HS-27A (cell line): ENCODE measurements at places on chromosomes 2 and 18.
A peak's percentile ranks its signal among the peaks of the same experiment; 100 is the strongest.

DNA sequence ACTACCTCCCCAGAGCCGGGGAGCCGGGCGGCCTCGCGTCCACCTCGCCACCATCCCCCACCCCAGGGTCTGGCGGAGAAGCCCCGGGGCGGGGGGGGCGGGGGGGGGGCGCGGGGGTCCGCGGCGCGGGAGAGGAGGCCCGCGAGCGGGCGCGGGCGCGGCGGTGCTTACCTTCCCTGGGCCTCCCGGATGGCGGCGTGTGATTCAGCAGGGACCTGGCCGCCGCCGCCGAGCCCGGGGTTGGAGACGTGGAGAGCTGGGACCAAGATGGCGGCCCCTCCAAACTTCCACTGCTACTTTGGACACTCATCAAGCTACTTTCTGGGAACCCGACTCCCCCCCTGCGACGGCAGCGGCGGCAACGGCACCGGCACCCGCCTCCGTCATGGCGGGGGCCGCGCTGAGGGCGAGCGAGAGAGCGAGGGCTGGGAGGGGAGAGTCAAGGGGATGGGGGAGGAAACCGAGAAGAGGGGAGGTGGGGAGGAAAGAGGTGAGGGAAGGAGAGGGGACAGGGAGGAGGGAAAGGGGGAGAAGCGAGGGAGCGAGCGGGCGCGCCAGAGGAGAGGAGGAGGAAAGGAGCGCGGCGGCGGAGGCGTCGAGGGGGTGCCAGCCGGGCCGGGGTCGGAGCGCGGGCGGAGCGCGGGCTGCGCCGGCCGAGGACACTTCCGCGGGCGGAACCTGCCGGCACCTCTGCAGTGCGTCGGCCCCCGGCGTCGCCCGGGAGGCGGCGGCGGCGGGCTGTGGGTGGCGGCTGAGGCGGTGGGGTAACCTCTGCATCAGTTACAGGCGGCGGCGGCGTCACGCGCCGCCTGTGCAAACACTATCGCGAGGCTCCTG is at the start of gene TLK1:
TLK1 (minus strand) TSS at position 775 of the 837 bp plus-strand sequence; CDS start at position 310, 465 bp downstream.
- peak; percentile 31 for DNase-seq

DNA sequence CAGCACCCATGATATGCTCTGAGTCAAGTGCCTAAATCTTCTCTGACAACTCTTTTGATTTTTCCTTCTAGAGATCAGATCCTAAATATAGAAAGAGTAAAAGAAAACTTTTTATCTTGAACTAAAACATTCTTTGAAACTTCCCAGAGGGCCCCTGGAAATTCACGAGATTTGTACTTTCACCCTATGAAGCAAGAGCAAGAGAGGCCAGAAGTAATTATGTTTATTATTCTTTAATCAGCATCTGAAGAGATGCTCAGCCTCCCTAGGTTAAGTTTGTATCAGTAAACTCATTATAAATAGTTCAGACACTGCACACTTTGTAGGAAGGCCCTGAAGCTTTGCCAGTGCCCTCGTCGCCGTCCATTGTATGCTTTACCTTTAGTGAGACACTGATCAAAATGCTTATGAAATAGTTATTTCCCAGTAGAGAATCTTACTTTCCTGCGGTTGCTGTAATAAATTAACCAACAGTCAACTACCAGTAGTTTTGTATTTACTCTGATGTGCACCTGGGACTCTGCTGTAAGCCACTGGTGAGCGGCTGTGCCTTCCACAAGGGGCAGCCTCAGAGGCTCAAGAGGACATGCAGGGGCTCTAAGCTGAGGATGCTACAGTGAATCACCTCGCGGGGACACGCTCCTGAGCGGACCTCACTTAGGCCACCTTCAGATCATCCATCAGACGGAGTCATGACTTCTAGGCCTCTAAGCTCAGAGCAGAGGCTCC is 71.9 kb downstream of the BIN1 start:
- DNase-seq = no peak

DNA sequence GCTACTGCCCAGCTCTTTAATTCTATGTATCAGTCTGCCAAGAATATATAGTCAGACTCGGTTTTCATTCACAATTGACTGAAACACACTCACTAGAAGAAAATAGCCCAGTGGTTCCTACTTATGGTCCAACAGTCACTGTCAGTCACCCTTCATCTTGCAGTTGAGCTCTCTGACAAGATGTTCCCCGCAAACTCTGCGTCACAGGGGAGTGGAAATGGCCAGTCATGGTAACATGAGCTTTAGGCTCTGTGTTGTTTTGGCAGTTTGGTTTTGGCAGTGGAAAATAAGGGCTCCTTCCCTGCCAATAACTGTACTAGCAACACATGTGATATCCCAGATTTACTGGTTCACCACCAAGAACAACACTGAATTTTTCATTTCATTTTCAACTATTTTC is 122.5 kb downstream of the PRPF40A start:
- no peak for DNase-seq

- peak; percentile 1 for DNase-seq
Observed at GRCh38 chr2:209577376-209578357, 153.8 kb downstream of the MAP2 start.

DNA sequence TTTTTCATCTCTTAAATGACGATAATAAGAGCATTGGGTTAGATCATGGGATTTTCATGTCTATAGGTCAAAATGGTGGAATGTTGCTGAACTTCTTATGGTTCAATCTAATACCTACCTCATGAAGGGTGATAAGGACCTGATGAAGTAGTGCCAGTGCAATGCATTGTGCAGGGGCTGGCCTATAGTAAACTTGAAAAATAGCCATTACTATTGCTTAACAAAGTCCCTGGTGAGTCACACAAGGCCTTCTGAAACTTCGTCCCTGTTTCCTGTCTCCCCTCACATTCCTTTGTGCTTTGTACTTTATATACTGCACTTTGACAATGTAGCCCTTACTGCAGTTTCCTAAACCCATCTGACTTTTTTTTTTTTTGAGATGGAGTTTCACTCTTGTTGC is 515.9 kb downstream of the SLC4A3 start:
- peak; percentile 51 for DNase-seq

DNA sequence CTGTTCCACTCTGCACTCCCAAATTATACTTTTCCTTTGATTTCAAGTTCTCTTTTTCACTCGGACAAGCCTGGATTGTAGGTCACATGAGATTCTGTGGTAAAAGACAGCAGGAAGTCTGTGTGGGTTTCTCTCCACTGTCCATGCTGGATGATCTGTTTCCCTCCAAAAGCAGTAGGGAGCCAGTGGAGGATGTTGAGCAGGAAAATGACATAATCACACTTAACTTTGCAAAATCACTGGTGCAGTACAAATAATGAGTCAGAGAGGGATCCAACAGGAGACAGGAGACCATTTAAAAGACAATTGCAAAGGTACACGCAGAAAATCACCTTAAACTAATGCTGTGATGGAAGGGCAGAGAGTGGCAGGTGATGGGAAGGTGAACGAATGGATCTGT is 301.3 kb downstream of the ZNF407 start:
- DNase-seq = no peak

GRCh38 chr18:3554811-3555427 is 104.9 kb downstream of the TGIF1 start:
- DNase-seq = no peak

DNA sequence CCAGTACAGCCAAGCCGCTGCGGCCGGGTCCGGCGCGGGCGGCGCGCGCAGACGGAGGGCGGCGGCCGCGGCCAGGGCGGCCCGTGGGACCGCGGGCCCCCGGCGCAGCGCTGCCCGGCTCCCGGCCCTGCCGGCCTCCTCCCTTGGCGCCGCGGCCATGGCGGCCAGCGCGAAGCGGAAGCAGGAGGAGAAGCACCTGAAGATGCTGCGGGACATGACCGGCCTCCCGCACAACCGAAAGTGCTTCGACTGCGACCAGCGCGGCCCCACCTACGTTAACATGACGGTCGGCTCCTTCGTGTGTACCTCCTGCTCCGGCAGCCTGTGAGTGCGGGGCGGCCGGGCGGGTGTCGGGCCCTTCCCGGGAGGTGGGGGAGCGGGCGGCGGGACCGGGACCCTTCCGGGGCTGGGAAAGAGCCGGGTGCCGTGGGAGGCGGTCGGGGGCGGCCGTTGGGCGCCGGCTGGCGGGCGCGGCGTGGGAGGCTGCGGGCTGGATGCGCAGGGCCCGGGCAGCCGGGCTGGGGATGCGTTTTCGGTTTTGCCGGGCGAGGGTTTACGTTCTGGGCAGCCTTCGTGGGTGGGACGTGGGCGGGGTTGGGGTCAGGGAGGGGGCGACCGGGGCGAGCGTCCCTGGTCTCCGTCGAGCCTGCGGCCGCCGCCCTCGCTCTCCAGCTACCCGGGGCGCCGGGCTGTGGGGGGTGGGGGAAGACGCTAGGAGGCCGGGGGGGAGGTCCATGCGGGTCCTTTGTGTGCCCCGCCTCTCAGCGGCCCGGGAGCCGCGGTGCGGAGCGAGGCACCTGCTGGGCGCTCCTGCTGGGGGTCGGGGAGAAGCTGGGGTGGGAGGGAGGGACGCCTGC is 537 bp downstream of the AGFG1 start:
- no peak for DNase-seq

DNA sequence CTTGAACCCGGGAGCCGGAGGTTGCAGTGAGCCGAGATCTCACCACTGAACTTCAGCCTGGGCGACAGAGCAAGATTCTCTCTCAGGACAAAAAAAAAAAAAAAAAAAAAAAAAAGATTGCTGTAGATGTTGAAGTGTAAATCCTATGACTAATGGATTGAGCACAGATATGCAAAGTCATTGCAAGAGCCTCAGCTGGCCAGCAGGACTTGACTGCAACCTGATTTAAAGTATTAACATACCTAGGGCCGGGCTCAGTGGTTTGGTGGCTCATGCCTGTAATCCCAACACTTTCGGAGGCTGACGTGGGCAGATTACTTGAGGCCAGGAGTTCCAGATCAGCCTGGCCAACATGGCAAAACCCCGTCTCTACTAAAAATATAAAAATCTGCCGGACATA is 103.4 kb upstream of the MSH2 start:
- DNase-seq = peak; percentile 55

DNA sequence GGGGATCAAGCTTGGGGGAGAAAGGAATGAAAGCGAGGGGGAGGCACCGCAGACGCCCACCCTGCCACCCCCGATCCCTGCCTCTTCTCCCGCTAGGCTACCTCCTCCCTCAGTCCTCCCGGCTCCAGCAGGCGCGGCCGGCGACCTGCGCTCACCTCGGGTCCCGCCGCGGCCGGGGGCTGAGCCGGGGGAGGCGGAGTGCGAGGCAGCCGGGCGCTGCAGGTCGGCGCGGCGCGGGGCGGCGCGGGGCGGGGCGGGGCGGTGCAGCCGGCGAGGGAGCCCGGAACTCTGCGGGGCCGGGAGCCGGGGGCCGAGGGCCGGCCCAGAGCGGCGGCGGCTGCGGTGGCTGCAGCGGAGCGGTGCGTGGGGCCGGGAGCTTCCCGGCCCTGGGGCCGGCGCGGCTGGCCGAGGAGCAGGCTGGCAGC is 477 bp downstream of the ACVR1 start:
- DNase-seq = no peak

GRCh38 chr18:59983506-59983905 is 83.7 kb downstream of the PMAIP1 start:
- DNase-seq = no peak

DNA sequence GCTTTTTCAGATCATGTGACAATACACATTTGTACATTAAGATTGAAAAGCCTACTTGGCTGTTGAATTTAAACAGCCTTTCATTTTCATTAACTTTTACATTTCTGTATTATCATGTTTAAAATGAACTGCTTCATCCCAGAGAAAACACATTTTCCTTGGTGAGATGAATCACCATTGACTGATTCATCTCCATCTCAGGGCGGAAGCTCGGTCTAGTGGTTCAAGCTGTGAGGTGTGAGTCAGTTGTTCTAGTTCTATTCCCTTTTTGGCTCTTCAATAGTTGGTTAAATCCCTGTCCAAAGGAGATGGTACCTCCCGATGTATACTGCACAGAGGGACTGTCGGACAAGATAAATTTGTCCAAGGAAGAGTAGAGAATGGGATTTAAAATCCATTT is 189.7 kb downstream of the ADCYAP1 start:
- DNase-seq = peak; percentile 3

DNA sequence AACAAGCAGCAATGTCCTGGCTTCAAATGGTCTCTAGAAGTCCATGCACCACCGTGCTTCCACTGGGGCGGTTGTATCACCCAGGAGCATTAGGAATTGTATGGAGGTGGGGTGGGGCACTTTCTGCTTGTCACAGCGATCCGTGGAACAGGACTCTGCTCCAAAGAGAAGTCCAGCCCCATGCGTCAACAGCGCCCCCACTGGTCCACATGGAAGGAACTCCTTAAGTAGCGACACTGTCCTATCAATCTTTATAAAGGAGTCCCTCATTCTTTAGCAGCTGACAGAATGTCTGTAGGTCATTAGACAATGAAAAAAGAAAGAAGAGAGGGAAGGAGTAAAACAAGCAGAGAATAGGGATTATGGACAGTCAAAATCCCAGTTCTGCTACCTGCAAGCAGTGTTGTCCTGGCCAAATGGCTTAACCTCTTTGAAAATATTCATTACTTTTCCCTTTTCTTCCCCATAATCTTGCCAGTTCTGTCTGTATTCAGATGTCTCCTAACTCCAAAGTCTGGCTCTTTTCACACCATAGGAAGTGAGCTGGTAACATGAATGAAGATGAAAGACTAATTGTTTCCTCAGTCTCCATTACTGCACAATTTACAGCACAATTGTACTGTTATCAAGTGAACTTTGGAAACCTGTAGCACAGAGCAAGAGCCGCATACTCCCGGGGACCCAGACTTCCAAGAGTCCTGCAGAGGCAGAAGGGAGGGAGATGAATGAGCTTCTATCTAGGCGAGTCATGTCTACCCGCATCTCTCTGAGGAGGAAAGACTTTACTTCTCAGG is 9.9 kb downstream of the NFE2L2 start:
- DNase-seq = no peak

- peak; percentile 4 for DNase-seq
Observed at GRCh38 chr18:28657961-28658360, 481.0 kb upstream of the CDH2 start.

DNA sequence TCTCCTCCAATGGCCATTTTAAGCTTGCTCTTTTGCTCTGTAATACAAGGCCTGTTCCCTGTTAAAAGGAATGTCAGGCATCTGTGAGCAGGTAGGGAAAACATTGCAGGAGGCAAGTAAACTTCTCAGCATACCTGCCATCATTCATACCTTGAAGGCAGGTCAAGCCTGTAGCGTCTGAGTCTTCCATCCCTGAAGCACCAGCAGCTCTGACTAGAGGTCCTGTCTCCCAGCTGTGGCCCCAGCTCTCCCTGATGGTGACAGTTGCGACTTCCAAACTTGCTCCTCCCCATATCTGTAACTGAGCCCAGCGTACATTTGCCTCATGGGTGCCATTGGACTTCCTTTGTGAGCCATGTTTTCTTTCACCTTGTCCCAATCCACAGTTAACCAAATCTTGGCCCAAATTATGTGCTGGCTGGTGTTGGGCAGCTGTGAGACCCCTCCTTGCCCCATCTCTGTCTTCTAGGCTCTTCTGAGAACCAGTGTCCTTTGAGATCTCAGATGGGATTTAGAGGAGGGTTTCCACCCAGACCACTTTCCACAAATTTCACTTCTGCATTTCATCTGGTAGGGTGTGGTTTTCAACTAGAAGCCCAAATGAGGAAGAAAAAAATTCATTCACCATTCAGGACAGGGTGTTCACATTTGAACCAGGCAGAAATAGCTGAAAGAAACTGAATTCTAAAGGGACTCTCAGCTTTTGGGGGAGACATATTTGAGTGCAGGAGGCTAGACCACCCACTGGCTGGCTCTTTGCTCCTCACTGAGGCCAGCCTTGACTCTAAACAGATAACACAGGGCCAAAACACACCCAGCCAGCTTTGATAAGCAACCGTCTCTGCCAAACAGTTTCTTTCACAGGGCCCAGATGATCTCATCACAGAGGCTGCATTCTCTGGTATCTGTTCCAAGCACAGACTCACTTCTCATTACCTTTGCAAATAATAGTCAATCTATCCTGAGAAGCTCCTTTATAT is 66.4 kb upstream of the MSH2 start:
- DNase-seq = no peak

- no peak for DNase-seq
Observed at GRCh38 chr2:239025096-239025801, 177.4 kb downstream of the TWIST2 start.

- DNase-seq = no peak
Observed at GRCh38 chr18:58058720-58059119, 14.7 kb downstream of the NEDD4L start.
